Progenitor cell of endocrine pancreas (in vitro differentiated cells): ENCODE measurements at places on chromosomes 5 and 9.
A peak's percentile ranks its signal among the peaks of the same experiment; 100 is the strongest.

- no peak for DNase-seq
These were observed 187.6 kb downstream of the PCSK1 start for GRCh38 chr5:96245140-96246091.

DNA sequence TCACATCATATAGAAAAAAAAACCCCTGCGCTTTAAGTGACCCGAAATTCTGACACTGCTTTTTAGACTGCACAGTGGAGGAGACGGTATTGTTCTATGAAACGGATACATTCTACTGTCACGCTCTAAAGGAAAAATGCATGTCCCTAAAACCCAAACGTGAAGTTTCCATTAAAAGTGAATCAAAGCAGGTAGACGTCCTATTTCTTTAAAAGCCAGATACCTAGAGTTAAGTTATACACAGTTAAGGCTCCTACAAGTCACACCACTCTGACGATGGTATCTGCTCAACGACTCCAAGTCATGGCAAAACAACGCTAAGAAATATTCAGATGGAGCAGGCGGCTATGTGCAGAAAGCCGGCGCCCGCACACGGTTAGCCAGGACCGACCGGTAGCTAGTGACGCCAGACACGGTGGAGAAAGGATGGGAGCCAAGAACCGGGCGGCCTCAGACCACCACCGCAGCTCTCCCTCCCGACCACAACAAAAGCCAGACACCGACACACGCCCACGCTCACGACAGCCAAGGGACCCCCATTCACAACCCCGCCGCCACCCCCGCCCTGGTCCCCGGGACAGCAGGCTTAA, 734 bp downstream of the SKP1 start:
- no peak for DNase-seq

DNA sequence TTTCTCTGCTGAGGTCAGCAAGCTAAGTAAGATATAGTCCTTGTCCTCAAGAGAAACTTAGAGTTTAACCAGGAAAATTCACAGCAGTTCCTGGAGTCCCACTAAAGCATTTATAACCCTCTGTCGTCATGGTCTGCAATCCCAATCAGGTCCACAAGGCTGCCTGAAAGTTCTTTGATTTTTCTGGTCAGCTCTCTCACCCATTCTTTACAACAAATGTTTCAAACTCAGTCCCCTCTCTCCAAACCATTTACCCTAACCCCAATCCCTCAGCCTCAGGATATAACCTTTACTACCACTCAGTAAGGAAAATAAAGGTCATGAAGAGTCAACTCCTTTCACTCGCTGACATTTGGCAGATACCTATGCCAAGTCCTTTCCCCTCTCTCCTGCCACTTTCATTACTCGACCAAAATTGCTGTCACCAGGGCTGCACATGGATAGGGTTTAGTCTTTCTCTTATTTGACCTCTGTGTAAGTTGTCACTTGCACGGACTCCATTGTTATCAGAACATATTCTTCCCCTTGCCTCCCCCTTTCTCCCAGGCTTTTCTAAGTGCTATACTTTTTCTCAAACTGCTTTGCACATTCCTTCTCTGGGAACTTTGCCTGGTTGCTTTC, 936.6 kb downstream of the NR2F1-AS1 start:
- DNase-seq: no peak

GRCh38 chr9:99680191-99680590, 141.5 kb upstream of the NR4A3 start:
- no peak for DNase-seq

GRCh38 chr5:132987531-132988408, 24.3 kb upstream of the AFF4 start:
- no peak for DNase-seq

DNA sequence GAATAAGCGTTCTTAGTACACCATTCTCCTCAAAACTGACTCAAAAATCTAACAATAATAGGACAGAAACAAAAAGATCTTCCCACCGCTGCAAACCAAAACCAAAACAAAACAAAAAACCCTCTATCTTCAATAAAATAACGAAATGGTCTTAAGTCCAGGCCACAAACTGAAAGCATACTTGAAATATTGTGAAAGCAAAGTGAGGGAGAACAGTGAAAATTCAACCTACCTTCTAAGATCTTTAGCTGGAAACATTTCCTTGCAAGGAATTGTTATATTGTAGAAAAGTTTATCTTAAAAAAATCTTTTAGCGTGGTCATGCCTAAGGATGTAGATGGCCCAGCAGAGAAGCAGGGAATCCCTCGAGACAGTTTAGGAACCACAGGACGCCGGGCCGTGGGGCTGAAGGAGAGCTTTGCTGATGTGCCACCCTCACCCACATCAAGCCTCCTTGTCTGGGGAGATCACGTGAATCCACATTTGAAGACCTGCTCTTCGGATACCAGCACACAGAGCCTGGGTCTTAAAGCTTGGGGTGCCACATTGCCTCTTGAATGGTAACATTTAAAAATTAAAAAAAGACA, 27.8 kb upstream of the LVRN start:
- no peak for DNase-seq

- no peak for DNase-seq
These were observed 5.7 kb downstream of the FYB1 start for GRCh38 chr5:39213447-39214207.

GRCh38 chr5:111299831-111300432, 75.7 kb downstream of the CAMK4 start:
- DNase-seq: no peak

- DNase-seq: no peak
These were observed 103.5 kb upstream of the C9orf72 start for GRCh38 chr9:27676827-27677226.

GRCh38 chr9:115234094-115234493, 116.1 kb upstream of the TNC start:
- DNase-seq: no peak

- DNase-seq: no peak
These were observed 475.7 kb upstream of the TNC start for GRCh38 chr9:115593587-115594091.

- no peak for DNase-seq
These were observed 21.5 kb upstream of the DAB2 start for GRCh38 chr5:39446231-39446630.

GRCh38 chr9:132944294-132945185, at the start of gene TSC1:
Gene TSC1 (minus strand): TSS chr9:132944616. CDS start chr9:132928872, 15,744 bp downstream.
- peak; percentile 98 for DNase-seq

- DNase-seq: no peak
These were observed 16.7 kb upstream of the TNFSF8 start for GRCh38 chr9:114947058-114947457.

DNA sequence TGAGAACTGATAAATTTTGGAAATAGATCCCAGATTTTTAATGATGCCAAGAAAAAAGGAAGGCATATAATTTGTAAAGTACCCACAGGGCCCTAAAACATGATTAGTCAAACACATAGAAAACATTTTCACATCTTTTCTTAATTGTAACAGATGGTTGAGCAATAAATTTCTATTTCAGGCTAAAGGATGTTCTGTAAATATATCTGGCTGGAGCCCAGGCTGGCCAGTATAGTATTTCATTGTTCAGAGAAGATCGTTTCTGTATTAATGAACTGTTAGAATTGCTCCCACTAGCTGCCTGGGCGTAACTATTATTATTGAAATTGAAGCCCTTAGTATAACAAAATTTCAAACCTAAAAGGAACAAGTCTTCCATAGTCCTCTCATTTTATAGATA, 105.3 kb upstream of the SMC2 start:
- DNase-seq: no peak

DNA sequence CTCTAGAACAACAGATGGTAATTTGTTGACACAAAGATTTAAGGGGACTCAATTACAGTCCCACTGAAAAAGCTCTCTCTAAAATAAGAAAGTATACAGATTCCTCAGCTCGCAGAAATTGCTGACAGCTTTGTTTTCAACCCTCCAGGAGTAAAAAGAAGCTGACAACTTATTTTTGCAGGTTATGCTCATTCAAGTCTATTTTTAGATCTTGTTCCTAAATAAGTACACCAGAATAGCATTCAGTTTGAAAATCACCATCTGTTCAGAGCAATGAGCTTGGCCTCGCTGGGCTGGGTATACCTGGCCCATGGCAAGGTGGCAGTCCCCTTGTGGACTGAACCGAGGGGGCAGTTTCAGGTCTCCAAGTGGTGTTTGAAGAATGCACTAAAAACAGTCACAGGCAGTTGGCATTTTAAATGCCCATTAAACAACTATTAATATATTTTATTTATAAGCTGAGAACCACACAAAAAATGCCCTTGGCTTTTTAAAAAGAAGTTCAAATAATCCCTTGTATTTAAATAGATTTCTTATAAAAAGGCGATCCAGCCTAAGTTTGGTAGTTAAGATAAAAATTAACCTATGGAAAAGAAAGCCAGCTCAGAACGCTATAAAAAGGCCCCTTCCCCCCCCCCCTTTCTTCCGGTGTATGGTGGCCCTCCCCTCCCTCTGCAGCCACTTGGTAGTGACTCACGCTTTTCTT, 169.2 kb downstream of the AUH start:
- DNase-seq: no peak

DNA sequence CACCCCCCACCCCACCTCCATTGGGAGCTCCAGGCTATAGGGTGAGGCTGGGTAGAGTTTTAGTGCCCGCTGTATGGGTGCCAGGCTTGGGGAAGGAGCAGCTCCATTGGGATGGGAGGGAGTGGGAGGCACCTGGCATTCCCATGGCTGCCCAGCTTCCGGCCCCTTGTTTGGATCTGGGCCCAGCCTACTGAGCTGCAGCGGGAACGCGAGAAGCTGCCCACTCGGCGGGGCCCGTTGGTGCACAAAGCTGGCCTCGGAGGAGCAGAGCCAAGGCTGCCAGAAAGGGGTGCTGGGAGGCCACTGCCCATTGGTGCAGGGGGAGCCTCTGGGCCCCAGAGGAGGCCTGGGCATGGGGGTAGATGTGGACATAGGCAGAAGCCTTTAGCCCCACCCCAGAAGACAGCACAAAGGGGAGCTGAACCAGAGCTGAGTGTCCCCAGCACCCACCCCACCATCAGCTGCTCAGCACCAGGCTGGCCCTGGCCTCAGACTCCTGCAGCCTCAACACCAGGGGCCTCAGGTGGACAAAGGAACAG, 4.4 kb downstream of the LCN9 start:
- DNase-seq: no peak

GRCh38 chr9:136694163-136694871, 7.1 kb upstream of the AGPAT2 start:
- DNase-seq: no peak

GRCh38 chr9:90851444-90851843, 49.8 kb downstream of the SYK start:
- no peak for DNase-seq

- DNase-seq: no peak
These were observed 109.3 kb upstream of the TMEM161B start for GRCh38 chr5:88377705-88378656.

DNA sequence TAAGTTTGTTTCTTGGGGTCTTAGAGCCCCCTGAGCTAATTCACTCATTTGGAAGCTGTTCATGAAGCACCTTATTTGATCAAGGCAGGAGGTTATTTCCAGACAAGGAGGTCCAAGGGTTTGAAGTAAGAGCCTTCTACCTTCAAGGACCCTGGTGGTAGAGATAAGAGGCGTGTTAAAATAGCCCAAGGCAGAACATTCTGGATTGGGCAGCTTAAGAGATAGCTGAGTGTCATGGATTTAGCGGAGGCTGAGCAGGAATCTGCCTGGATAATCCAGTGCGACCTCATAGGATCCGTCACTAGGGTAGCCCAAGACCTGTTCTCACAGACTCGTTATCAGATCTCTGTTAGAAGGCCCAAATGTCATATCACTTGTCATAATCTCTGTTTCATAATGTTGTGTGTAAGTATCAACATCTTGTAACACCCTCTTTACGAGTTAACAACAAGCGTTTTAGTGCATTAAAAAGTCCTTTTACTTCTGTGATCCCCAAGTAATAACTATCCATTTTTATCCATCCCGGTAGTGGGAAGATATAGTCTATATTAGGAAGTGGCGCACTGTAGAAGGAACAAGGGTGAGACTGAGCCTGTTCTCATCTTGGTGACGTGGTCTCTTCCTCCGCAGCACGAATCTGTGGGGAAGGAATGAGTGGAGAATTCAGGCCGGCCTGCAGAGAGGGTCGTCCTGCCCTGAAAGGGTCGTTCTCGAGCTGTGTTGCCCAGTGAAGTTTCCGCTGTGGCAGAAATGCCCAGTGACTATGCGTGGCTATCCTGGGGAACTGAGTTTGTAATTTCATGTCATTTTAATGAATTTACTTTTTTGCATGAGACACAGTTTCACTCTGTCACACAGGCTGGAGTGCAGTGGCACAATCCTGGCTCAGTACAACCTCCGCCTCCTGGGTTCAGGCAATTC, 28.8 kb downstream of the SLC25A25 start:
- no peak for DNase-seq

DNA sequence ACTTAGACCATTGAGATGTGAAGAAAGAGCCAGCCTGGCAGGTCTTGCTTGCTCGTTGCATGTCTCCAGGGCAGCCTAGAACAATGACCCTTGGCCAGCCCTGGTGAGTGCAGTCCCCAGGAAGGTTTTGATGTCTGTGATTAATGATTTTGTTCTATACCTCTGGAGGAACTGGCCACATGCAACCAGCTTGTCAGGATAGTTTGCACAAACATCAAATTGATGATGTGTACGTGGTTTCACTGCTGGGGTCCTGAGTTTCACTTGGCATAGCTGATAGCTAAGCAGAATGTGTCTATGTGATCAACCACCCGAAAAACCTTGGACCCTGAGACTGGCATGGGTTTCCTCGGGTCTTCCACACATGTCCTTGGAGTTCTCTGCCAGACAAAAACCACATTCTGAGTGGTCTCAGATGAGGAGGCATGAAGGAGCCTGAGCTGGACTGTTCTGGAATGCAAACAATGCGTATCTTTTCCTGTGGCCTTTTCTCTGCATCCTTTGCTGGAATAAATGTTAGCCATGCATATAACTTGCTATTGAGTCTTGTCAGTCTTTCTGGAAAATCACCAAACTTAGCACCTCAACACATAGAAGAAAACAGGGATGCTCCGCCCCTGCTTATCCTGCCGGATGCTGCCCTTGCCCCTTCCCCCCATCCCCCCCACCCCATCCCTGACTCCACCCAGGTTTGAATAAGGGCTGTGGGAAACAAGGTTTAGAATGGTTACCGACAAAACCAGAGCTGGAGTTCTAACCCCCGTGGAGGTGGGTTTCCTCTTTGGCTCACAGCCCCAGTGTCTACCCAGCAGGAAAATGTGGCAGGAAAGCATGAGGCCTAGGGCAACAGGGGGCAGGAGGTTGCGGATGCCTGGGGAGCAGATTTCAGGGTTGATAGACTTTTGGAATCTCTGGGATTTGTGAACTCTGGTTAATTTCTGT, 50.1 kb upstream of the ANKRD33B start:
- DNase-seq: no peak

- no peak for DNase-seq
These were observed 73.1 kb downstream of the ARHGAP26 start for GRCh38 chr5:142842994-142843905.

DNA sequence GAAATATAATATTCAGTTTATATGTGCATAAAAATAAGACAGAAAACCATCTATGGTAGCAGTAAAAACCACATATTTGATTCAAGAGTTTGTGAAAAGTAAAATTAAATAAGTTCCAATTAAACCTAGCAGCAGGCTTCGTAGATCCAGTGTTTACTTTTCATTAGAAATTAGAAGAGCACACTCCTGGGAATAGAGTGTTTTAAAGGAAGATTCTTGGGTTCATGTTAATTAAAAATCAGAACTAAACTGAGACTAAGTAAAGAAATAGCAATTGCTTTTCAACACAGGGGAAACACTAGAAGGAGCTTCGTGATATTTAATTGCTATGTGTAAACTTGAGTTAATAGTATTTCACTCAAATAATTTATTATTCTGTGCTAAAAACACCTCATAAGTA, 1097.8 kb upstream of the CDH18 start:
- no peak for DNase-seq

- DNase-seq: peak; percentile 62
These were observed 79.5 kb upstream of the HTR4 start for GRCh38 chr5:148733601-148734438.
